ENCODE measurements at places on chromosomes 4 and X.

- DNase-seq: no peak
These were observed 25.6 kb downstream of the RPA4 start for GRCh38 chrX:96909291-96909690.

DNA sequence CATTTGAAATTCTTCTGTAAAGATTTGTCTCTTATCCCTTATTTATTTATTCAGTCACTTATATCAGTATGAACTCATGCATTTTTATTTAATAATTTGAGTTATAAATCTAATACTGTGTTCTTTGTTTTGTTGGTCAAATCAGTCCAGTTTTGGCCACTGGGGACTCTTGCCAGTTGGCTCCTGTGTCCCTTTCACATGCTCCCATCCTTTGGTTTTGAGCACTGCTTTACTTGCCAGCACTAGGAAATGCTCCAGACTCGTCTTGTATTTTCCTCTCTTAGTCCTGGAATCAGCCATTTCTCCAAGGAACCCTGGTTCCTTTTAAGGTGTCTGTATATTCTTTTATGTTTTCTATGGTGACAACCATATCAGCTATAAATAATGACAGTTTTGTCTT lies 28.1 kb downstream of the KANTR start:
- DNase-seq: no peak

DNA sequence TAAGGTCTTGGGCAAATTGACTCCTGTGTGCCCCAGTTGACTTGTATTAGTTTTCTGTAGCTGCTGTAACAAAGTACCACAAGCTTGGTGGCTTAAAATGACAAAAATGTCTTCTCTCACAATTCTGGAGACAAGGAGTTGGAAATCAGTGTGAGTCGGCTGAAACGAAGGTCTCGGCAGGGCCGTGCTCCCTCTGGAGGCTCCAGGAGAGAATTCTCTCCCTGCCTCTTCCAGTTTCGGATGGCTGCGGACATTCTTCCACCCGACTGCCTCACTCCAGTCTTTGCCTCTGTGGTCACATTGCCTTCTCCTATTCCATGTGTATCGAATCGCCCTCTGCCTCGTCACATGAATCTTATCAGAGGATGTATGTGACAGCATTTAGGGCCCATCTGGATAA lies 66.0 kb upstream of the PHOX2B start:
- DNase-seq: no peak

GRCh38 chr4:73853246-73853704 lies at the start of gene PF4V1:
Gene PF4V1 (plus strand): TSS chr4:73853296. CDS start chr4:73853363, 67 bp downstream.
- DNase-seq: no peak

DNA sequence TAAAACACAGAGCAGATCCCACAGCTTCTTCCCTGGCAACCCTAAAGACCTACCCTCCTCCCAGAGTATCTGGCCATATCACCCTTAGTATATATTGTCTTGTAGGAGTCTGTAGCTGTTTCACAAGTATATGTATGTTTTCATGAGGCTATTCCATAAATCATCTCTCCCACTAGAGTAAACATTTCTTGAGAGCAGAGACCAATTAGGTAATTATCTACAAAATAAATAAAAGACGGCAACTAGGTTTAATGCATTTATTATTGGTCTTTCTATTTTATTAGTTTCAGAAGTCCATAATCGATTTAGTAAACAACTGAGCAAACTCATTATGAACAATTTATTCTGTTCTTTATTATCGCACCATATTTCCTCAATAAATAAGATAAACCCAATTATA lies 7.0 kb downstream of the ACOT9 start:
- DNase-seq: no peak
